ENCODE measurements at places on chromosomes 1 and 21.

- no peak for DNase-seq
Measured at GRCh38 chr1:163668472-163668871, 346.7 kb downstream of the NUF2 start.

DNA sequence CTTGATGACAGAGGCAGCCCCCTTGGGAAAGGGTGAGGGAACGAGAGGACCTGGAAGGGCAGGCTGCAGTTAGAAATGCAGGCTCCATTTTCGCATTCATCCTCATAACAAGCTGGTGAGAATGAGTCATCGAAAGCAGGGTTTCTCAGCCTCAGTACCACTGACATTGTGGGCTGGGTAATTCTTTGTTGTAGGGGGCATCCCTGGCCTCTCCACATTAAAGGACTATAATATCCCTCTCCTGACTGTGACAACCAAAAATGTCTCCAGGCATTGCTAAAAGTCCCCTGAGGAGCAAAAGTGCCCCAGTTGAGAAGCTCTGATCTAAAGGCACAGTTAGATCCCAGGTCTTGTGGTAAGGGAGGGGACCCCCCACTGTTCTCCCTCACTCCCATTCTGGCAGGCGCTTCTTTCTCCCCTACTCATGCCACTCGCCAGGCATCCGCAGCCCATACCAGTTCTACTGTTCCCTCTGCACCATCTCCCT is 20.4 kb downstream of the KCNN3 start:
- no peak for DNase-seq

GRCh38 chr1:202858789-202859414 is 30.0 kb downstream of the RABIF start:
- no peak for DNase-seq

GRCh38 chr1:36922593-36923426 is 111.5 kb downstream of the GRIK3 start:
- no peak for DNase-seq

DNA sequence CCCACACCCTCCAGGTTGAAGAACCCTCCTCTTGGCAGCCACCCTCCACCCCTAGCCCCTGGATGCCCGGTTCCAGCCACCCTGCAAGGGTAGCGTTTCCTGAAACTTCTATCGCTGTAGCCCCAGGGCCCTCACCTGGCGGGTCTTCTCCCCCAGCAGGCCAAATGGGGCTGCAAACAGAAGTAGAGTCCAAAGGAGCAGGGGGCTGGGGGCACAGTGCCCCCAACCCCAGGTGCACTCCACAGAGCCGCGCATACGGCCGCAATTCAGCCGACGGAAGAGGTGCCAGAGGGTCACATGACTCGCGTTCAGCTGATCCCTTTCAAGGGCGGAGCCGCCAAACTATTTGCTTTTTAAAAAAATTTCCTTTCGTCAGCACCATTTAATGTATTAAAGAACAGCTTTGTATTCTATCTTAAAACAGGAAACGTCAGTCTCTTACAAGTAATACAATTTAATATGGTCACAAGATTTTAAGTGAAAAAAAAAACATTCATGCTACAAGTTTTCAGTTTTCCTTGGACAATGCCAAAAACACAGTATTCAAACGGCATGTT is at the start of gene GLMP:
GLMP (minus strand) TSS at position 289 of the 557 bp plus-strand sequence; CDS start at position 255, 34 bp downstream.
- DNase-seq, result peak; percentile 70
